Stimulated activated CD8-positive, alpha-beta memory T cell treated with anti-CD3 and anti-CD28 coated beads, Interleukin-4, amount 100 ng/mL, for 4 hours (primary cell): ENCODE measurements at places on chromosomes 12 and 14.
A peak's percentile ranks its signal among the peaks of the same experiment; 100 is the strongest.

GRCh38 chr12:46970636-46971035 is 108.8 kb upstream of the PCED1B start:
- DNase-seq: no peak

- DNase-seq: no peak
These were observed 34.5 kb upstream of the VRK1 start for GRCh38 chr14:96762650-96763049.

GRCh38 chr14:21308479-21309237 is 28.8 kb downstream of the RPGRIP1 start:
- DNase-seq: peak; percentile 61

- no peak for DNase-seq
These were observed 281.9 kb downstream of the DPF3 start for GRCh38 chr14:72612041-72612440.

- DNase-seq: no peak
These were observed 457.6 kb upstream of the RGS6 start for GRCh38 chr14:71474301-71475265.

- DNase-seq: no peak
These were observed 2.7 kb downstream of the SHMT2 start for GRCh38 chr12:57232156-57232756.

DNA sequence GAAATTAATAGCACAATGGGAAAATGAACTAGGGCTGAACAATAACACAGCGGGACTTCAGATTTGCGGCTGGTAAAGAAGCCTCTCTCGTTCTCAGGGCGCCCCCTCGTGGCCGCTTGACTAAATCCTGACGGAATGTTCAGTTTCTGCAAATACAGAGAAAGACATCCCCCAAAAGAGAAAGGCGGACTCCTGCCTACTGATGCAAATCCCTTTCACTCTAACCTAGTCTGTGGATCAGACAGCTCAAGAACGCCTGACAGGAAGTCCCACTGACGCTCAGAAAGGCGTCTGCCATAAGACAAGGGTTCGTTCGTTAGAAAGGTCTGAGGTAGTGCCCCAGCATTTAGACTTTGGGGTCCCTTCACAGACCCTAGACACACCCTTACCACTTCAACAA is 2.5 kb downstream of the NUAK1 start:
- DNase-seq: peak; percentile 58

DNA sequence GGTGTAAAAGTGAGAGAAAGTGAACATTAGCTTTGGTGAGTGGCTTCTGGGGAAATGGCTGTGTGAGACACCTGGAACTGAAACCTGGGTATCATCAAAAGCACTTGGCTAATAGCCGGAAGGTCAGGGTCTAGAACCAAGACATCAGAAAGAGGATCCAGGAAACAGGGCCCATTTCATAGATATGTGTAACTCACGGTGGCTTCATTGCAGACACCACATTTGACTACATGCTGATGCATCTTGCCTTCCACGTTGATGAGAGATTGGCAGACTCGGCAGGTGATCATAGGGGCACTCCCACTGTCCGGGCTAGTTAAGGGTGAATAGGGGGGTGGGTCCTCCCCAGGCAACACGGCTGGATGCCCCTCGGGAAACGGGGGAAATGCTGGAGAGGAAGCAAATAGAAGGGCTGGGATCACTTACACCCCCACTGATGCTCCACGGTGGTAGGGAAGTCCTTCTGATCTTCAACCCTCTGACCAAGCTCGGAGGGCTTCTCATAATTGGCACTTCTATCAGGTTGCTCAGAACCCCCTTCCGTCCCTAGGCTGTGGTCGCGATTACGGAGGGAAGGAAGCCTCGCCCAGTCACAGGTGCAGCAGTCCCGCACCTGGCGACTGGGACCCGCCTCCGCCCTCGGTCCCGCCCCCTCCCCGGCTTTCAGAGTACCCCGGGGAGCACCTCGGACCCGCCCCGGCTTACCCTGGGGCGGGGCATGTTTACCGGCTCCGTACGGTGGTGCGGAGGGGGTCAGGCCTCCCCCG is 593 bp downstream of the PIP4P1 start:
- peak; percentile 24 for DNase-seq

GRCh38 chr12:98388126-98388525 is 127.3 kb upstream of the TMPO start:
- DNase-seq: no peak

DNA sequence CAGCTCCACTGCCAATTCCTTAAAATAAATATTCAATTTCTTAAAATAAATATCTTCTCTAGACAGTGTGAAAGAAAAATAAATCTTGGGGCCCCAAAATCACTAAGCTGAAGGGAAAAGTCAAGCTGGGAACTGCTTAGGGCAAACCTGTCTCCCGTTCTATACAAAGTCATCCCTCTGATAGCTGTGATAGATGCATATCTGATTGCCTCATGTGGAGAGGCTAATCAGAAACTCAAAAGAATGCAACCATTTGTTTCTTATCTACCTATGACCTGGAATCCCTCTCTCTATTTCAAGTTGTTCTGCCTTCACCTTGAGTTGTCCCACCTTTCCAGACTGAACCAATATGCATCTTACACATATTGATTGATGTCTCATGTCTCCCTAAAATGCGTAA is 889.8 kb downstream of the TRHDE start:
- DNase-seq: no peak

- DNase-seq: no peak
These were observed 44.7 kb downstream of the CCDC88C start for GRCh38 chr14:91372671-91373495.

DNA sequence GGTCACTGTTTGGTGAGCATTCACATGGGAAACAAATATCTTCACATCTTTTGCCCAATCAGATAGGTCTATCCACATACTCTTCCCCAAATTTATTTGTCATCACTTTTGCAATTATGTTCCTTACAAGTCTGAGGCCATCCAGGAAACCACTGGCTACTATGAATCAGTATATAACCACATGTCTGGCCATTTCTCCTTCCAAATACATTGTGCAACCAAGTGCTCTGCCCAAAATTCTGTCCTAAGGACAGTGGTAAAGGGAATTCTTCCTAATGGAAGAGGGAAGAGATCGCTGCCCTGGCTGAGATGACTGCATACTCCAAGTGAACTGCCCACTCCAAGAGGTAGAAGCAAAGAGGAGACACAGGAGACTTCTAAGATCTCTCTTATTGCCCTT is 148.9 kb upstream of the MAX start:
- DNase-seq: no peak

DNA sequence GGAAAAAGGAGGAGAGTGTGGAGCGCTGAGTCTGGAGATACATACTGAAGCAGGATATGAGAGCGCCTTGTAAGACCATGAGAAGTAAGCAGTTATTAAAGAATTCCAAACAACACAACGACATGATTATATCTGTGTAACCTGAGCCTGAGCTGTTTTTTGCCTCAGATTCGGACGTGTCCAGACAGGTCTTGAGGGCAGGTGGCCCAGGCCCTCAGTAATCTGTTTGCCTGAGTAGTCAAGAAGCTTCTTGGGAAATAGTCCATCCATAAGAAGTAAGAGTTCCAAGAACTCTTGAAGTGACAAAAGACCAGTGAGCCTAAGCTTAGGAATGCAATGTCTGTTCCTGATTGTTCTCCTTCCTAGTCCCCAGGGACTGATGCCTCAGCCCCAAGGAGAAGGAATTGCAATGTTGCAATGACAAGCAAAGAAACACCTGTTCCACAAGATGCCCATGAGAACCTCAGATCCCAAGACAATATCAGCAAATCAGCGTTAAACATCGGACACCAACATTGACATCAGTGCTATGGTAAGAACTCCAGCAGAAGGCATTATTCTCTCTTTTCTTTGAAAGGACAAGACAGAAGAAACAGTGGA is 34.7 kb upstream of the ADAMTS20 start:
- DNase-seq: no peak

DNA sequence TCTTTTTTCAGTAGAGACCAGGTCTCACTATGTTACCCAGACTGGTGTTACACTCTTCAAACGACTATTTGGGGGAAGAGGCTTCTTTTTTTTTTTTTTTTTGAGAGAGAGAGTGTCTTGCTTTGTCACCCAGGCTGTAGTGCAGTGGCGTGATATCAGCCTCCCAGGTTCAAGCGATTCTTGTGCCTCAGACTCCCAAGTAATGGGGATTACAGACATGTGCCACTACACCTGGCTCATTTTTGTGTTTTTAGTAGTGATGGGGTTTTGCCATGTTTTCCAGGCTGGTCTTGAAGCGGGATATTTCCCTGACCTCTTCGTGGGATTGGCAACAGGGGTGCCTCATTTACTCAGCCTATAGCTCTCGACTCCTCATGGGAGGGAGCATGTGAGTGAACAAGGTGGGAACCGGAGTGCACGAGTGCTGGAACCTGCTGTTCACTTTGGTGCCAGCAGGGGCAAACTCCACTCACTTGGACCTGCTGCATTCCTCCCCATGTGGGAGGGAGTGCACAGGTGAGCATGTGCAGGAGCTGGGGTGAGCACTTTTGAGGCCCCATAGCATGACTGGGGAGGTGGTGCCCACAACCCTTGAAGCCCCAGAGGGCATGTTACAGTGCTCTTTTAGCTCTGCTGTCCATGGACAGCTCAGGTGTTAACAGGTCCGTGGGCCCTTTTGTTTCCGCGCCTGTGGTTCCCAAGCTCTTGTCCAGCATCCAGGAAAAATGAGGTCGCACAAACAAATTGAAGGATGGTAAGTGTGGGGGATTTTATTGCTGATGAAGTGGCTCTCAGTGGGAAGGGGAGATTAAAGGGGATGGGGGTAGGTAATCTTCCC is 79.1 kb upstream of the HECTD1 start:
- no peak for DNase-seq

DNA sequence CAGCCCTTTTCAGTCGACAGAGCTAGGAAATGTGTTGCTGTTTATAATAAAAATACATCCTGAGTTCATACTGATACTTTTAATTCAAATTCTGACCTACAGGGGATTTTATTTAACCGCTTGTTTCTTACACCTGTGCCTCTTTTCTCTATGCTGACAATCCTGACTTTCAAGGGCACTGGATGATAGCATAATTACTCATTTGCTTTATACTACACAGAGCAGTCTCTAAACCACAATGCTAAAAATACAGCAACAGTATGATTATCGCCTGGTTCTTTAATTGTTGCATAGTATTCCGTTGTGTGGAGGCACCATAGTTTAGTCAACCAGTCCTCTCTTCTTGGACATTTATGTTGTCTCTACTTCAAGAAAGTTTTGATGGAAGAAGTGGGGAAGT is 372.9 kb downstream of the DPF3 start:
- DNase-seq: no peak

DNA sequence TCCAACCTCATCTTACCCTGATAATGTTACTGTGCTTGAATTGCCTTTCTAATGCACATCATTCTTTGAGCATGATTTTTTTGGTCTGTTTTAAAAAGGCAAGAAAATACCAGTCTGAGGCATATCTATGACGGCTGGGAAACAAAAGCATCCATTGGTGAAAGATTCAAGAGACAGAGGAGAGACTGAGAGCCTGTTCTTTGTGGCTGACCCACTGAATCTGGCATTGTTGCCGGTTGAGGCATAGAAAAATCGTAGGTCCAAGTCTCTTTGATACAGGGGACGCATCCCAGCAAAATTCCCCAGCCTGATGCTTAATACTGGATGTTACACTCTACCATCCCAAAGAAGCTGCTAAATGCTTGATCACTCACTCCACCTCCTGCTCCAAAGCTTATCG is 2.9 kb upstream of the KLHL42 start:
- DNase-seq: no peak

- no peak for DNase-seq
These were observed 144.5 kb upstream of the FBXO33 start for GRCh38 chr14:39576736-39577135.

- DNase-seq: no peak
These were observed 2.3 kb downstream of the ADGRD1 start for GRCh38 chr12:130956009-130956408.

GRCh38 chr14:68145539-68145938 is 326.0 kb downstream of the RAD51B start:
- DNase-seq: no peak

GRCh38 chr12:80129895-80130530 is 30.7 kb downstream of the OTOGL start:
- no peak for DNase-seq

- DNase-seq: peak; percentile 17
These were observed 29.4 kb upstream of the BCL7A start for GRCh38 chr12:121992059-121992879.

- no peak for DNase-seq
These were observed 693.4 kb downstream of the VRK1 start for GRCh38 chr14:97490521-97491070.

DNA sequence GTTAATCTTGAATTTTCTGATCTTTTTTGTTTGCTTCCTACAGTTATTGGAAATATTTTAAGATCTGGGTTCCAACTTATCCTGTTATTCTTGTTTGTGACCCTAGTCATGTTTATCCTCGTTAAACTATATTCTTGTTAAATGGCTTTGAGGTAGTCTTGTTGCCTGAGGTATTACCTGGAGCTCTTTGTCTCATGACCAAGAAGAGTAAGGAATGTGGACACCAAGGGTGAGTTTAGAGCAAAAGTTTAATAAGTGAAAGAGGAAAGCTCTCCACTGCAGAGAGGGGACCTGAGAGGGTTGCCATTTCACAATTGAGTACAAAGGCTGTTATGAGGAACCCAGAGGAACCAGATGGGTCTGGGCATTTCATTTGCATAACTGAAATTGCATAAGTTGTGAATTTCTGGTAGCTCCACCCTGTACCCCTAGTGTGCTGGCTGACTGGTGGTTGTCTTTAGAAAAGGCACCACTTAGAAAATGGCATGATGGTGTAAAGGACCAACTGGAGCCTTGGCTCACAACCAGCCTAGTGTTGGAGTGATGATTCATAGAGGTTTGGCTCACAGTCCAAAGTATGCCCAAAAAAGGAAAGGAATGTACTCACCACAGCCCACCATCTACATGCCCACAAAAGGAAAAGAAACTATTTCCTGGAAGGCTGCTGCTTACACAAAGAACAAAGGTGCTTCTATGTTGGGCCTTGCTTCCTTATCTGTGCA is 36.7 kb upstream of the RESF1 start:
- DNase-seq: no peak

- DNase-seq: peak; percentile 64
These were observed at the start of gene BATF for GRCh38 chr14:75522224-75522982. Gene BATF (plus strand): TSS chr14:75522469. CDS start chr14:75522683, 214 bp downstream.

DNA sequence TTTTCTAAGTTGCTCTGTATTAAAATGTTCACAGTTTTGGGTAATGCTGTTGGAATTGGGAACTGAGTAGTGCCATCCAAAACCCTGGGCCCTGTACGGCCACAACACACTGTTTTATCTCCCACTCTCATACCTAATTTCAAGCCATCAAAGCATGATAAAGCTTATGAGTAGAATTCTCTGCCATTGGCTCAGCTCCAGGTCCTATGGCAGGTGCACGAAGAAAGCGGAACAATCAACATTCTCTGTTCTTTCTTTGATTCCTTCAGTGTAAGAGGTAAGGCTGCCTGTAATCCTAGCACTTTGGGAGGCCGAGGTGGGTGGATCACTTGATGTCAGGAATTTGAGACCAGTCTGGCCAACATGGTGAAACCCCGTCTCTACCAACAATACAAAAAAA is 394.9 kb downstream of the CCDC91 start:
- DNase-seq: no peak

- DNase-seq: no peak
These were observed 1224.9 kb upstream of the TMEM132C start for GRCh38 chr12:127041985-127042625.

DNA sequence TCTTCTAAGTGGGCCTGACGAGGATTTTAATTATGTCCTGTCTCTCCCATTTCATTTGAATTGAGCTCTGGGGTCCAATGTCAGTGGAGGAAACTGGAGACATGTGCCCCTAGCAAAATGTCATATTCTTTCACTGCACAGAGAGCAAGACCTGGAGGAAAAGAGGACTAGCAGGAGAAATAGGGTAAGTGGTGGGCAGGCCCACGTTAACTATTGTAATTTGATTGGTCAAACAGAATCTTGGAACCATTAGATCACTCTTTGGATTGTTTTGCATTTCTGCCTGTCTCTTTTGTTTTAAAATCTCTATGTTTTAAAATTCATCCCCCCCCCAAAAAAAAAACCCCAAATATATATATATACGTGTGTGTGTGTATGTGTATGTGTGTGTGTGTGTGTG is 113.9 kb upstream of the PELI2 start:
- DNase-seq: no peak
